ENCODE measurements at places on chromosomes 2 and 18. TPM values are rescaled to one million over a fixed set of nuclear protein-coding genes. Genes with fewer than 3 reads are reported as not detected.

DNA sequence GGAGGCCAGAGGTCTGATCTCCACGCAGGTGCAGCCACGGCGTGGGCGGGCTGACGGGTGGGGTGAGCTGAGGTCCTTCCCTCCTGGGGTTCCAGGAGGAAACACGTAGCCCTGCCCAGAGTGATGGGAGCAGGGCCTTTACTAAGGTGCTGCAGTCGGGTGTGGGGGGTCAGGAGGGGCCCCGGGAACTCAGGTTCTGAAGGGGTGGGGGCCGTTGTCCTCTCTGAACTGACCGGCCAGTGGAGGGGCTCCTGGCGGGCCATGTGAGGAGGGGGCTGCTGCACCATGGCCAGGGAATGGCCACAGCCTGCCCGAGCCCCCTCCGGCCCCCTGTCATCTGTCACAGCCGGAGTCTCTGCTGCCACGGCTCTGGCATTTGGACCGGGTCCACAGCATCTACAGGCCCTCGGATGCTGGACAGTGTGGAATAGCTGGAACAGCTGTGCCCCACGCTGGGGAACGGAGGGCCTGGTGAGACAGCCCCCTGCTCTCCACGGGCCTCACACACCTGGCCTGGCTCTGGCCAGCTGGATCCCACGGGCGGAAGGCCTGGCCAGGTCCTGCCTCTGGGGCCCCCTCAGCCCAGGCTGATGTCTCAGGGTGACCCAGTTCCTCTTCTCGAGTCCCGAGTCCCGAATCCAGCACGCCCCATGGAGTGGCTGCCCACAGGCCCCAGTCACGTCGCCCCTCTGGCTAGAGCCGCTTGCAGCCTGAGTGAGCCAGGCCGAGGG, 145.6 kb upstream of the GPC1 start:
- DNase-seq, result no peak

- no peak for DNase-seq
Measured at GRCh38 chr2:120599656-120600055, 136.0 kb upstream of the GLI2 start.

GRCh38 chr2:70554338-70554892, 789 bp upstream of the TGFA start:
- no peak for DNase-seq

DNA sequence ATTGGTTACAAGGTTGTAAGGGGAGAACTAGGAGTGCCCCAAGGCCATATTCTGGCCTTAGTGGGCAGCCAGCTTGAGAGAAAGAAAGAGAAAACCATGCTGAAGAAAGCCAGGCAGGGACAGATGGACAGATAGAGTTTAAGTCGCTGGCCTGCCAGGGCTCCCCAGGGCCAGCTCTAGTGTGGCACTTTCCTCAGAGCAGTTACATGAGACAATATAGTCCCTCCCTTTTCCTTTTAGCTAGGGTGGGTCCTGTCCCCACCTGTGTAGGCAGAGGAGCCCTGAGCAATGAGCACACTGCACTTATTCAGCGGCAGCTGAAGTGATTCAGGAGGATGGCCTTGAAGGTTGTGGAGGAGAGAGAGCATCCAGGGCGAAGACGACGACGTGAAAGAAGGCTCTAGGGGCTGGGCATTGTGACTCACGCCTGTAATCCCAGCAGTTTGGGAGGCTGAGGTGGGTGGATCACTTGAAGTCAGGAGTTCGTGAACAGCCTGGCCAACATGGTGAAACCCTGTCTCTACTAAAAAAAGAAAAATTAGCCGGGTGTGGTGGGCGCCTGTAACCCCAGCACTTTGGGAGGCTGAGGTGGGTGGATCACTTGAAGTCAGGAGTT, 152.0 kb upstream of the SLC1A4 start:
- no peak for DNase-seq

GRCh38 chr2:235946590-235946989, 221.6 kb downstream of the GBX2 start:
- no peak for DNase-seq

GRCh38 chr2:237617587-237617982, 9.8 kb upstream of the LRRFIP1 start:
- no peak for DNase-seq

GRCh38 chr2:31051258-31052140, 86.7 kb downstream of the GALNT14 start:
- DNase-seq, result no peak

- DNase-seq, result no peak
Measured at GRCh38 chr2:197240421-197241041, 70.0 kb downstream of the ANKRD44 start.

- DNase-seq, result no peak
Measured at GRCh38 chr18:63168287-63168686, 151.3 kb downstream of the BCL2 start.

Gene CCDC178
- not detected for total RNA-seq
